Bronchial epithelial cell (primary cell): ENCODE measurements at places on chromosomes 3 and 15.

DNA sequence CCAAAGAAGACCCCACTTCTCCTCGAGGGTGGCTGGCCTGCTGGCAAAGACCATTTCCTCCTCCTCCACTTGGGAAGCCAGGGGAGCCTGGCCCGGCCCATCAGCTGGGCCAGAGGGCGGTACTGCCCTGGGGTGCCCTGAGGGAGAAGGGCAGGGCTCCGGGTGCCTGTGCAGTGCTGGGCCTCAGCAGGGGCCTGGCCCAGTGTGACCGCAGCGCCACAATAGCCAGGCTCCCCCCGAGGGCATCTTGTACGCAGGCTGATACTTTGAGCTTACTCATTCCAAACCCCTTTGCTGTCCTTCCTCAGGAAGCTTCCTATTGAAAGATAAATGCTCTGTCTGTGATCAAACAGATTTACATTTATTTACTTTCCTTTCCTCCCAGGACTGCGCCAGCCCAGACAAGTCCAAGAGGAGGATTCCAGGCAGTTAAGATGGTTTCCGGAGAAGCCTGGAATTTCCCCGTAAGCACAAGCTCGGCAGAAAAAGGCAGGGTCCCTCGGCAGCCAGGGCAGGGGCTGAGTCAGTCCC, 240.1 kb downstream of the XXYLT1 start:
- peak; percentile 98 for DNase-seq

GRCh38 chr15:42933886-42934667, 13.5 kb upstream of the TTBK2 start:
- DNase-seq: no peak

DNA sequence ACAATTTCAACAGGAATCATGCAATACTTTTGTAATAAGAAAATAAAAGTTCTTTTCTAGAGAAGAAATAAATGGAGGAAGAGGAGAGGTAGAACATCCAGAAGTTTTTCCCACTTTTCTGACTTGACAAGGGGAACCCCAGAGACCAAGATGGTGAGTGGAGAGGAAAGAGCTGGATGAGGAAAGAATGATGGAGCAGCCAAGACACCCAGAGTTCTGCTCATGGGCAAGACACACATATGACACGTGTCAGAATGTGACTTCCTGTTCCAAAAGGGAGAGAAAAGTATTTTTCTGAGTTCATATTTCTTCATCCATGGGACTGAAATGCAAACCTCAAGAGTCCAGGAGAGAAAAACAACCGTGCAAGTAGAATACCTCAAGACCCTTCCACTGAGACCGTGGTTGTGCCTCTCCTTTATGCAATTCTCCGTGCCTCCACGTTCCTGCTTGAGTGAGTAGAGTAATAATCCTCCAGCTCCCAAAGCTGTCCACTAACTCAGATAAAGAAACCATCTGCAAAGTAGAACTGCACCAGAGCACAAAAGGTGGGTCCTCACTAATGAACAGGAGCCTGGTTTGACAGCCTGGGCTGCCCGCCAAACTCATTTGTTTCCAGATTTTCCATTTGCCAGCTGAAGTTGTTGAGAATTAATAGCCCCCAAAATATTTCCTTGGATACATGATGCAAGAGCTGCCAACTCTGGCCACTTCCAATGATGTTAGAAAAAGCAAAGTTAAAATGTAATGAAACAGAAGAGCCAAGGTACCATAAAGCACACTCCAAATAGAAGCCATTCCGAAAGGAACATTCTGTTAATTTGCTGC, 272.6 kb upstream of the IGF1R start:
- no peak for DNase-seq

DNA sequence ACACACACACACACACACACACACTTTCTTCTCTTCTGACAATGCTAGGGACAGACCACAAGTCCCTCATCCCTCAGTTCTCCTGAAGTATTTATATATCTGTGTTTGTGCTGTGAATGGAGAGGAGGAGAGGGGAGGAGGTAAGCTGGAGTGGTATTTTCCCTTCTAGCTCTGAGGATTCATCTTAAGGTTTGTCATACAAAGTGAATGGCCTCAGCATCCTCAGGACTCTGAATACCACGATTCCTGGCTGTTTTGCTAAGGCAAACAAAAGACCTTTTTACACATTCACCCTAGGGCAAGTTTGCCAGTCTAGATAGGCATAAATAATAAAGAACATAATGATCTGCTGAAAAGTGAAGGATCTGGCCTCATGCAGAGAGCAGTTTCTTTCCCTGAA, 65.7 kb upstream of the CHMP2B start:
- DNase-seq: no peak

GRCh38 chr3:127694467-127695215, 21.9 kb downstream of the ABTB1 start:
- peak; percentile 45 for DNase-seq

DNA sequence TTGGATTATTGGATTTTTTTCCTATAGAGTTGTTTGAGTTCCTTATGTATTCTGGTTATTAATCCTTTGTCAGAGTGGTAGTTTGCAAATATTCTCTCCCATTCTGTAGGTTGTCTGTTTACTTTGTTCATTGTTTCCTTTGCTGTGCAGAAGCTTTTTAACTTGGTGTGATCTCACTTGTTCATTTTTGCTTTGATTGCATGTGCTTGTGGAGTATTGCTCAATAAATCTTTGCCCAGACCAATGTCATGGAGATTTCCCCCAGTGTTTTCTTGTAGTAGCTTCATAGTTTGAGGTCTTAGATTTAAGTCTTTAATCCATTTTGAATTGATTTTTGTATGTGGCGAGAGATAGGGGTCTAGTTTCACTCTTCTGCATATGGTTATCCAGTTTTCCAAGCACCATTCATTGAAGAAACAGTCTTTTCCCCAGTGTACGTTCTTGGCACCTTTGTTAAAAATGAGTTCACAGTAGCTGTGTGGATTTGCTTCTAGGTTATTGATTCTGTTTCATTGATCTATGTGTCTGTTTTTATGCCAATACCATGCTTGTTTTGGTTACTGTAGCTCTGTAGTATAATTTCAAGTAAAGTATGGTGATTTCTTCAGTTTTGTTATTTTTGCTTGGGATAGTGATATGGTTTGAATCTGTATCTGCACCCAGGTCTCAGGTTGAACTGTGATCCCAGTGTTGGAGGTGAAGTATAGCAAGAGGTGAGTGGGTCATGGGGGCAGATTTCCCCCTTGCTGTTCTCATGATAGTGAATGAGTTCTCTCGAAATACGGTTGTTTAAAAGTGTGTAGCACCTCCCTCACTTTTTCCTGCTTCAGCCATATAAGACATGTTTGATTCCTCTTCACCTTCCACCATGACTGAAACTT, 46.1 kb upstream of the TNFSF10 start:
- peak; percentile 47 for DNase-seq

GRCh38 chr3:195458316-195458717, 15.5 kb upstream of the ACAP2 start:
- DNase-seq: no peak

DNA sequence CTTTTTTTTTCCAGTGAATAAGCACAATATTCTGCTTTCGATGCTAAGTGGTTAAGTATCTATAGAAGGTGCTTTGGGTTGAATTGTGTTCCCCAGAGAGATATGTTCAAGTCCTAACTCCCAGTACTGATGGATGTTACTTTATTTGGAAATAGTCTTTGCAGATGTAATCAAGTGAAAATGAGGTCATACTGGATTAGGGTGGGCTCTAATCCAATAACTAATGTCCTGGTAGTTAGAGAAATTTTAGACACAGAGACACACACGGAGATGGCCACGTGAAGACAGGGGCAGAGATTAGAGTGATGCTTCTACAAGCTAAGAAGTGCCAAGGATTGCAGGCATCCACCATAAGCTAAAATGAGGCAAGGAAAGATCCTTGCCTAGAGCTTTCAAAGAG, 662.3 kb downstream of the NAALADL2 start:
- no peak for DNase-seq

DNA sequence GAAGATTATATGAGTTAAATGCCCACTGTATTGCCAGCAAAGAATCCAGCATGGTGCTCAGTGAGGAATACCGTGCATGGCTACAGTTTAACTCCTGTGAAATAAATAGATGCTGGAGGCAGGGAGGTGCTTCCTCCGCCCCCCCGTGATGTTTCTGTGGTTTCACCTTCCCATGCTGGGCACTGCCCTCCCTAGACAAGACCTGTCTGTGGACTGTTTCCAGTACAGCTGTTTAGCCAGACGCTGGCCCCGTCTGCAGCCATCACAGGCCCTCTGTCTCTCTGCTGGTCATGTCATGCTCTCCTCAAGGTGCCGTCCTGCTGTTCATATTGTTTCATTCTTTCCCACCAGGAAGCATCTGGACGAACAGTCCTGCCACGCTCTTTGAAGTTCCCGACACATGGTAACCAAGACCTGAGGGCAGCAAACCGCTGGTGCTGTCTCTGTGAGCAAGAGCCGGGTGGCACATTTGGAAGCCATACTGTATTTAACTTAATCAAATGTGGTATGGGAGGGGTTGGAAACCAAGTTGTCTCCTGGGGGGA, 31.4 kb downstream of the GOLGA8S start:
- no peak for DNase-seq

- no peak for DNase-seq
These were observed 43.0 kb upstream of the USP3 start for GRCh38 chr15:63461230-63461985.

- no peak for DNase-seq
These were observed 214.5 kb upstream of the IGF1R start for GRCh38 chr15:98433856-98434255.

GRCh38 chr15:48202068-48202467, 4.0 kb upstream of the SLC12A1 start:
- no peak for DNase-seq

- DNase-seq: no peak
These were observed 6.6 kb downstream of the POLR2H start for GRCh38 chr3:184368116-184368515.

GRCh38 chr3:5250467-5251195, 63.1 kb downstream of the EDEM1 start:
- DNase-seq: peak; percentile 20

DNA sequence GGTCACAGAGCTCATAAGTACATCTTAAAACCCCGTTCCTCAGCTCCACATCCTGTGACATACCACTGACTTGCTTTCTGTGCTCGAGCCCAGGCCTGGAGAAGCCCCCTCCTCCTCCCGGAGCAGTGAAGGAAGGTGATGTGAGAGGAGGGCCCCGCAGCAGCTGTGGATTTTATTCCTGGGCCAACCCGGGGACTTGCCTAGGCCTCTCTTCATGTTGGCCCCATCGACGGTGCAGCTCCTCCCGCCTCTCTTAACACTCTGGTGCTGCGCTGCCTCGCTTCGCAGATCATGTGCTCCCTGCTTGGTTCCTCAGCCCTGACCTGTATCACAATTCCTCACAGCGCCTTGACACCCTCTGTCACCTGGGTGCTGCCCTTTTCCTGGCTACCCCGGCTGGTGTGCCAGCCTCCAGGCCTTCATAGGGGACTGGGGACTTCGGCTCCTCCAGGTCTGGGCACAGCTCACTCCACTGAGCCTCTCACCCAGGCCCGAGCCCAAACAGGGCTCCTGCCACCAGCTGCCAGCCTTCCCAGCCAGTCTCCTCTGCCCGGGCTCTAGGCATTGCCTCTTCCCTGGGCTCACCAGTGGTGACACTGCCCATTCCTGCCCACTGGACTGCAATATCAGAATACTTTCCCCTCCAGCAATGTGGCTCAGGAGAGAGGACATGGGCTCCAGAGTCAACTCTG, 21.5 kb downstream of the MAGEF1 start:
- no peak for DNase-seq

DNA sequence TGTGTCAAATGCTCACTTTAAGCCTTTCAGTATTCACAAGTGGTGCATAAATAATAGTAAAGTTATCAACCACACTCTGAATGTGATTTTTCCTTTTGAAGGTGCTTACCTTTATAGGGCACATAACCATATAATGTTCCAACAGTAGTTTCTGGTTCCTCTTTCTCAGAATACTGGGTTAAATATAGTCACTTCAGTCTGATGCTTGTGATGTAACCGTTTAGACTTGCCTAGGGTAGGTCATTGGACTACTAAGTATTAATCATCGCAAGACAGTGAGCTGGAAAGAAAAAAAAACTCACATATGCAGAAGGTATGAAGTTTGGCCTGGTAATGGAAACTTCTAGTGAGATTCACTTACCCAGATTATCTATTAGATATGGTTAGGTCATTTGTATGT, 1.9 kb downstream of the KBTBD8 start:
- peak; percentile 94 for DNase-seq

- DNase-seq: no peak
These were observed 11.9 kb upstream of the SEMA6D start for GRCh38 chr15:47705281-47705997.

DNA sequence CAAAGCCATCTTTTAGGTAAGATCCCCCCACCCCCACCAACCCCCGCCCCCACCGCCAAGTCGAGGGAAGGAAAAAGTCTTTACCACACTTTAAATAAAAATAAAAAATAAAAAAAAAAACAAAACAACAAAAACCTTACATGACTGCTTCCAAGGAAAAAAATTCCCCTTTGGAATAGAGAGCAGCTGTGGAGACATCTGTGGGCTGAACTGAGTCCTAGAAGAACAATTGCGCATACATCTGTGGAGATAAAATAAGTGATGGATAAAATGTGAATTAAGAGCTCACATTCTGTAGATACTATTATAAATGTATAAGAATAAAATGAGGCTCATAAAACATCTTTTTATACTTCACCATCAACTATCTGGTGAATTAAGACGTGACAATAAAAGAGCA, 601.7 kb upstream of the AGTR1 start:
- no peak for DNase-seq

GRCh38 chr3:125498630-125499029, 21.4 kb downstream of the SNX4 start:
- DNase-seq: no peak

DNA sequence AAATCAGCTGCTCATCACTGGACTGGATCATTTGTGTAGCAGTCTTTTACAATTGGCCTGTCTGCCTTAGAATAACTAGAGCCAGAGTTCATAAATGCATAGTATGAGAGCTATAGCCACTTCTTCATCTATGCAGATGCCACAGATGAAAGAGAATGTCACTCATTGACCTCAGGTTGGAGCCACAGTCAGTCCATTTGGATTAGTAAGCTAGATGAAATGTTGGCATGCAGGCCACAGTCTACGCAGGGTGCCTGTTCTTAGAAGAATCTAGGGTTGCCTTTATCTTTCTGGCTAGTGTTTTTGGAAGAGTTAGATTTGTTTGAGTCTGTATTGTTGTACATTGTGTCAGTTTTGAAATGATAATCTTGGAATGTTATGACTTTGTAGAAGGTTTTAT, 25.4 kb upstream of the EDEM1 start:
- peak; percentile 30 for DNase-seq
